ENCODE measurements at places on chromosomes 11 and 22.
A peak's percentile ranks its signal among the peaks of the same experiment; 100 is the strongest.

- no peak for DNase-seq
Measured at GRCh38 chr11:44596525-44597276, 31.2 kb downstream of the CD82 start.

DNA sequence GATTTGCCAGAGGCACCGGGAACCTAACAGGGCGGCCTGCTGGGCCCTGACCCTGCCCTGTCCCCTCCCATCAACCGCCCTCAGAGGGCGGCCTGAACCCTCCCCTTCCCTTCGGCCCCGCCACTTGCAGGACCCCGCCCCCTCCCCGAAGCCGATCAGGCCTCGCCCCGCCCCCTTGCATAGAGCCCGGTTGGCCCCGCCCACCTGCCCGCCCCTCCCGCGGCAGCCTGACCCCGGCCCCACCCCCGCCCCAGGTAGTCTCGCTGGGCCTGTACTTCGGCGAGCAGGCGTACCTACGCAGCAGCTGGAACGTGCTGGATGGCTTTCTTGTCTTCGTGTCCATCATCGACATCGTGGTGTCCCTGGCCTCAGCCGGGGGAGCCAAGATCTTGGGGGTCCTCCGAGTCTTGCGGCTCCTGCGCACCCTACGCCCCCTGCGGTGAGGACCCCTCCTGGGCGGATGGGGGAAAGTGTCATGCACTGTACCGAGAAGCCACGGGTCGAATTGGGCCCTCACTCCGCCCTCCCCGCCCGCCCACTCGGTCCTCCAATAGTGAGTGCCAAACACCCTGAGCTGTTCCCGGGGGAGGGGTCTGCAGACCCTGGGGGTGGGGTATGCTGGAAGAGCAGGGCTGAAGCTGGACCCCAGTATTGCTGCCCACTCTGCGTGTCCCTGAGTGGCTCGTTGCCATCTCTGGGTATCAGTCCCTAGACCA is 94.1 kb downstream of the CACNA1I start:
- peak; percentile 49 for DNase-seq

DNA sequence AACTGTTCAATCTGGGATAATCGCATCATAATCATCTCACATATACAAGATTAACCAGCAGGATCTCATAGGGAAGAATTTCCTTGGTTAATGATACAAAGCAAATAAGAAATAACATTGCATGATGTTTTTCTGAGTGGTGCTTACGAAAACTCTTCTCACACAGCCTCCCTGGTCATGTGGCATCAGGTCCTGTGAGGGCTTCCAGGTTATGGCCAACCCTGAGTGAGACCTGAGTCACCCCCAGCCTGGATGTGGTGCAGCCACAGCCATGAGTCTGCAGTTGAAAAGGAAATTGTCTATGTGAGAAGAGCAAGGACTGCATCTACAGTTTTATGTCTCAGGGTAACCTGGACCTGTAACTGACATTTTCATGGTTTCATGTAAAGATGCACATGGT is 90.5 kb upstream of the XKR3 start:
- no peak for DNase-seq

- no peak for DNase-seq
Measured at GRCh38 chr11:72777755-72778278, 16.0 kb downstream of the STARD10 start.
